Left lung (tissue), 14 donors: ENCODE measurements at places on chromosomes 12 and 14. TPM values are rescaled to one million over a fixed set of nuclear protein-coding genes. Genes with fewer than 3 reads are reported as not detected.

Gene A2ML1
- polyA plus RNA-seq, result 0.89 TPM

Gene SLC6A12
- polyA plus RNA-seq, result 1.2 TPM

DNA sequence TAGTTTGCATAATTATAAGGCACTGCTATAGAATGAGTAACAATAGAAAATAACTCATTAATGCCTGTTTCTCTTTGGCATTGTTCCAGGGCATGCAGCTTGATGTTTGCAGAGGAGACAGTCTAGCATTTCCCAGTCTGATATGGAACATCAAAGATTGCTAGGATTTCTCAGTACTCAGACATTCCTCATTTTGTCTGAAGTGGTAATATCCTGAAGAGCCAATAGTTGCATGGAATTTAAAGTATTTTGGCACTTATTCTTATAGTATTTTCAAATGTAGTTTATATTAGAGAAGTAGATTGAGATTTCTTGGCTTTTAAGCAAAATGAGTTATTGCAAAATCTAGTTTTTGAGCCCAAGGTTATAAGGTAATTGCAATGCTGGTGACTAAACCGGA is 337.3 kb upstream of the E2F7 start:
- H3K4me1 ChIP-seq, result no peaks in the 10 kb centered on the region
- no peak for DNase-seq
- no peaks in the 10 kb centered on the region for H3K36me3 ChIP-seq
- H3K27me3 ChIP-seq, result no peaks in the 10 kb centered on the region
- no peak overlapping the region for H3K4me3 ChIP-seq

Gene RPS6KL1
- 1.1 TPM for polyA plus RNA-seq

GRCh38 chr14:89787525-89787924 is 167.0 kb downstream of the EFCAB11 start:
- no peak overlapping the region for H3K27ac ChIP-seq
- no peak for DNase-seq
- no peaks in the 10 kb centered on the region for H3K4me1 ChIP-seq
- no peak overlapping the region for H3K4me3 ChIP-seq
- no peaks in the 10 kb centered on the region for H3K27me3 ChIP-seq
- H3K36me3 ChIP-seq, result no peaks in the 10 kb centered on the region

DNA sequence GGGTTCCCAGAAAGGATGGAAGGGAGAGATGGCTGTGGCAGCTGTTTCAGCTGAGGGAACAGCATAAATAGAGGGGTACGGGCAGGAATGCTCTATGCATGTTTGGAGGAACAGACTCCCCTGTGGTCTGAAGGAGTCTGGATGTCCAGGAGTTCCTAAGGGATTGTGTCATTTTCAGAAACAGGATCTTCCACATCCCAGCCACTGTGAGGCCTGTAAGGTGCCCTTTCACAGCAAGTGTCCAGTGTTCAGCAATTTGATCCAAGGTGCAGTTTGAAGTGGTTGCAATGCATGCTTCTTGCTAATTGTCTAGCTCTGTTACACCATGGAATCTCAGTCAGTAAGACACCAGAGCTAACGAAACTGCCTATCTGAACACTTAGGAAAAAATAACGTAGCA is 46.7 kb upstream of the TCL1A start:
- H3K4me3 ChIP-seq, result no peak overlapping the region
- DNase-seq, result no peak
- H3K27me3 ChIP-seq, result no peaks in the 10 kb centered on the region

Gene CARMIL3
- 1.1 TPM for polyA plus RNA-seq

- H3K4me1 ChIP-seq, result peaks cover 31% of the 10 kb centered on the region
- H3K4me3 ChIP-seq, result no peak overlapping the region
- no peaks in the 10 kb centered on the region for H3K36me3 ChIP-seq
- DNase-seq, result no peak
- H3K27me3 ChIP-seq, result peaks cover 92% of the 10 kb centered on the region
- no peak overlapping the region for H3K27ac ChIP-seq
Measured at GRCh38 chr12:116876151-116876869, 4.9 kb downstream of the HRK start.

DNA sequence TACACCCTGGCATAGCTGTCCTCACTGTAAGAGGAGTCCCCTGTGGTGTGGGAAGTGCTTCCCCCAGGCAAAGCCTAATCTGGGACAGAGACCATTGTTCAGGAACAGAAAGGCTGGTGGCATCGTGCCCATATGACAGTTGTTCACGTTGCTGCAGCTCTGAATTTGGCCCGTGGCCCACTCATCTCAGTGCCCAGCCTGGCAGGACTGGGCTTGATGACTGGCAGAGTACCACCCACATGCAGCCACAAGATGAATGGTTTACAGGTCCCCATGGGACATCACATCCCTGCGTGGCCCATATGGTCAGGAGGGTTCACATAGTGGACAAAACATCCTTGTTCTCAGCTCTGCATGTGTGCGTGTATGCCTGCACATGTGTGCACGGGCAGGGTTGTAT is 17.5 kb downstream of the IQSEC3 start:
- no peak for DNase-seq
- no peaks in the 10 kb centered on the region for H3K36me3 ChIP-seq
- H3K4me1 ChIP-seq, result no peaks in the 10 kb centered on the region
- H3K27ac ChIP-seq, result no peak overlapping the region
- H3K27me3 ChIP-seq, result peaks cover 50% of the 10 kb centered on the region

GRCh38 chr12:103799857-103800771 is 40.9 kb downstream of the NT5DC3 start:
- peak overlapping the region; percentile 44 for H3K27ac ChIP-seq
- DNase-seq, result peak; percentile 29
- peaks cover 17% of the 10 kb centered on the region for H3K4me1 ChIP-seq
- no peaks in the 10 kb centered on the region for H3K27me3 ChIP-seq
- H3K4me3 ChIP-seq, result no peak overlapping the region

Gene NTN4
- polyA plus RNA-seq, result 23.5 TPM

Gene CMTM5
- 3.2 TPM for polyA plus RNA-seq

GRCh38 chr14:61565836-61566536 is 129.3 kb upstream of the HIF1A start:
- no peak for DNase-seq
- no peaks in the 10 kb centered on the region for H3K36me3 ChIP-seq
- H3K27me3 ChIP-seq, result no peaks in the 10 kb centered on the region
